ENCODE measurements at places on chromosomes 6 and 20.

GRCh38 chr20:2523919-2524708 is 12.3 kb upstream of the TMC2 start:
- peak; percentile 54 for DNase-seq

GRCh38 chr6:31687321-31687720 is 6.5 kb upstream of the LY6G5C start:
- DNase-seq, result no peak

- DNase-seq, result no peak
These were observed 1.1 kb upstream of the CLIC1 start for GRCh38 chr6:31737315-31737990.

DNA sequence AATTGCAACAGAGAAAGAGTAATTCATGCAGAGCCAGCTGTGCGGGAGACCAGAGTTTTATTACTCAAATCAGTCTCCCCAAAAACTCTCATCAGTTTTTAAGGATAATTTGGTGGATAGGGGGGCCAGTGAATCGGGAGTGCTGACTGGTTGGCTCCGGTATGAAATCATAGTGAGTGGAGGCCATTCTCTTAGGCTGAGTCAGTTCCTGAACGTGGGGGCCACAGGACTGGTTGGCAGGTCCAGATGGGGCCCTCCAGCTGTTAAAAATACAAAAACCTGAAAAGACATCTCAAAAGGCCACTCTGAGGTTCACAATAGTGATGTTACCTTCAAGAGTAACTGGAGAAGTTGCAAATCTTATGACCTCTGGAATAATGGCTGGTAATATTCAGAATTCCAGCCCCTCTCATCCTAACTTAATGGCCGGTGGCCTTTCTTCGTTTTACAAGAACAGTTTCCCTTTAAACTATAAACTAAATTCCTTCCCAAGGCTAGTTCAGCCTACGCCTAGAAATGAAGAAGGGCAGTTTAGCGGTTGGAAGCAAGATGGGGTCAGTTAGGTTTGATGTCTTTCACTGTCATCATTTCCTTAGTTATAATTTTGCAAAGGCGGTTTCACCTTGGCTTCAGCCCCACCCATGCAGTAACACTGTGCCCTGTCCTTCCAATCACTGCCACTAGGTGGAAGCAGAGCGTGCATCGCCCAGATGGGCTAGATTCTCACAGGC is 6.8 kb upstream of the MICA start:
- DNase-seq, result no peak

DNA sequence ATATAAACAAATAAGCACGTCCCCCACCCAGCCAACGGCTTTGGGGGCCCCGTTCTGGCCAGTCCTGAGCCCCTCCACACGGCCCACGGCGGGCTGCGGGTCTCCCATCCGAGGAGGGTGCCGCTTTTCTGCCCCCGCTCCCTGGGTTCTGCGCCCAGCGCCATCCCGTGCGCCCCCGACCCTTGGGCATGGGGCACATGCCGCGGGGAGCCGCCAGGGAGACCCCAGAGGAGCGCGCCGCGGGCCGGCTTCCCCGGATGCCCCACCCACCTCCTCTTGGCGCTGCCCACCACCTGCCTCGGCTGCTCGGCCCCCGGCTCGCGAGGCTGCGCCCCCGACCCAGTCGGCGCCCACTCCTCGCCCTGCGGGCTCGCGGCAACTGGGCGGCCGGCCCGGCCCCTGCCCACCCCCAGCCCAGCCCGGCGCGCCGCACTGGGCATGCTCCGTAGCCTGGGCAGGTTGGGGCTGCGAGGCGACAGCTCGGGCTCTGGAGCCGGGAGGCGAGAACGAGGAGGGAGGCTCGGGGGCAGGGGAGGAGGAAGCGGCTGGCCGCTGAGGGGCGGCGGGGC is 570 bp upstream of the PLCB4 start:
- no peak for DNase-seq

- peak; percentile 96 for DNase-seq
These were observed 11.8 kb downstream of the ADTRP start for GRCh38 chr6:11766589-11767450.

GRCh38 chr6:73985891-73986290 is 289.9 kb downstream of the CD109 start:
- no peak for DNase-seq

- DNase-seq, result no peak
These were observed 19.3 kb downstream of the RAB22A start for GRCh38 chr20:58328836-58329235.

GRCh38 chr6:30955367-30956042 is 14.7 kb downstream of the MUCL3 start:
- no peak for DNase-seq

GRCh38 chr6:5746759-5747130 is 260.0 kb downstream of the NRN1 start:
- no peak for DNase-seq

- no peak for DNase-seq
These were observed 33.1 kb upstream of the CHRNA4 start for GRCh38 chr20:63394069-63394919.

DNA sequence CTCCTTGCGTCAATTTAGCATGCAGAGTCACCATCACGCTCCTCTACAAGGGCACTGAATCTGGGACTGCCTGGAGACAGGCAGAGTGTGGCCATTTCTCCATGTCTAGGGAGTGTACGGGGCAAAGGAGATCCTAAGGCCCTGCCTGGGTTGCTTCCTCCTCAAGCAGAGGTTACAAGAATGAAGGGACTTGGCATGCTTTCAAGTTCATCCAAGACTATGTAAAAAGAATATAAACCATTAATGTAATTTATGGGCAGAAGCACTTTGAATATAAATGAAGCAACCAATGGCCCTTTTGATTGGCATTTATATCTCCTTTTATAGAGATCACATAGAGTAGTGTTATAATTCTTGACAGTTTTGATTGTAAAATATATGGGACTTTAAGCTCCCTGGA is 137.5 kb downstream of the BTBD3 start:
- DNase-seq, result no peak

- no peak for DNase-seq
These were observed 36.0 kb upstream of the IRF4 start for GRCh38 chr6:355373-356208.
